ENCODE measurements at places on chromosomes 3 and 15.

DNA sequence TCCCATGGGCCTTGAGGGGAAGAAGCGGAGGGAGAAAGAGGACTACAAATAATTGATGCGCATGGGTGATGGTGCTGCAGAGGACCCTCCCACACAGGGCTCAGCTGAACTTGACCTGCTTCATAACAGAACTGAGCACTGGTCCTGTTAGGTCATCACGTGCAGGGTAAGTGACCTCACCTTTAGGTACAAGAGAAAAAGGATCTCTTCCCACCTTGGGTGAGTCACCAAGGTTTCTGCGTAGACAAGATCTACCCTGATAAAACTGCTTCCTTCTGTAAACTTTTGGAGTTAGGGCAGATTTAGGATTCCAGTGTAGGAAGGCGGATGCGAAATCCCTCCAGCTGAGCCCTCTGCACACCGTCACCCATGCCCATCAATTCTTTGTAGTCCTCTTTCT lies 67.1 kb downstream of the FEM1B start:
- no peak for DNase-seq

DNA sequence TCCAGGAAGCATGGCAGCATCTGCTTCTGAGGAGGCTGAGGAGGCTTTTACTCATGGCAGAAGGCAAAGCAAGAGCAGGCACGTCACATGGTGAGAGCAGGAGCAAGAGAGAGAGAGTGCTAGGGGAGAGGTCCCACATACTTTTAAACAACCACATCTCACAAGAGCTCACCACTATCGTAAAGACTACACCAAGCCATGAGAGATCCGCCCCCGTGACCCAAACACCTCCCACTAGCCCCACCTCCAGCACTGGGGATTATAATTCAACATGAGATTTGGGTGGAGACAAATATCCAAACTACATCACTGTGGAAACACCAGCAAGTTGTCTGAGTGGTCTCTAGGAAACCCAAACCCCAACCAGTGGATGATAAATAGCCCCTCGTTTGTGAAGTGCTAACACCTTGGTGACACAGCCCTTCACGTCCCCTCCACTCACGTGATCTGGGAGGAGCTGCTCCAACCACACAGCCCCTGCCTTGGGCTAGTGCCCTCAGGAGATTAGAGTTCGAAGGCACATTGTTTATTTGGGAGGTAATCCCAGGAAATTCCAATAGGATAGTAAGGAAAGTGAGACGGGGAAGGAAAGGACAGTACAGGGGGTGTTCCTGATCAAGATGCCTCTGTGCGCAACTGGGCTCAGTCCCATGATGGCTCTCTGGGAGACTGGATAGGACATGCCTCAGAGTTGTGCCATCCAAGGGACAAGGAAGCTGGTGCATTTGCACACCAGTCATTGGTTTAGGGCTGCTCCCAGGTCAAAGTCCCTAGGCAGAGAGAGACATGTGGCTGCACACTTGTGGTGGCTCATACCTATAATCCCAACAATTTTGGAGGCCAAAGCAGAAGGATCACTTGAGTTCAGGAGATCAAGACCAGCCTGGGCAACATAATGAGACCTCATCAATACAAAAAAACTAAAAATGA lies 80.6 kb upstream of the CTNNB1 start:
- DNase-seq = no peak

GRCh38 chr3:72411843-72412242 lies 436.4 kb downstream of the SHQ1 start:
- no peak for DNase-seq

GRCh38 chr15:98776607-98777281 lies 128.4 kb downstream of the IGF1R start:
- DNase-seq = no peak

DNA sequence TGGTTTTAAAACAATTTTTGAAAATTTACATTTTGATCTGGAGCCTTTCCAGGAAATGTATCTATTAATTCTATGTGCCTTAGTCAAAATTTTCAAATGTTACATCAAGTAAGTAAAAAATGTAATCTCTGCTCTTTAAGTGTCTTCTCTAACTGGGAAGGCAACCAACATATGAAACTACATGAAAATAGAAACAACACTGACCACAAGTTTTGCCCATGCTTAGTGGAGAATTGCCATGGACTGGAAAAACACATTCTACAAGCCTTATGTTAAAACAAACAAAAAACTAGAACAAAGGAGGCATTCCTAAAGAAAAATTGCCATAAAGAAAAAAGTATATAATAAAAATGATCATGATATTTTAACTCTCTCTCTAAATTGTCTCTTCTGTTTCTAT lies 75.9 kb upstream of the SPRED1 start:
- no peak for DNase-seq

DNA sequence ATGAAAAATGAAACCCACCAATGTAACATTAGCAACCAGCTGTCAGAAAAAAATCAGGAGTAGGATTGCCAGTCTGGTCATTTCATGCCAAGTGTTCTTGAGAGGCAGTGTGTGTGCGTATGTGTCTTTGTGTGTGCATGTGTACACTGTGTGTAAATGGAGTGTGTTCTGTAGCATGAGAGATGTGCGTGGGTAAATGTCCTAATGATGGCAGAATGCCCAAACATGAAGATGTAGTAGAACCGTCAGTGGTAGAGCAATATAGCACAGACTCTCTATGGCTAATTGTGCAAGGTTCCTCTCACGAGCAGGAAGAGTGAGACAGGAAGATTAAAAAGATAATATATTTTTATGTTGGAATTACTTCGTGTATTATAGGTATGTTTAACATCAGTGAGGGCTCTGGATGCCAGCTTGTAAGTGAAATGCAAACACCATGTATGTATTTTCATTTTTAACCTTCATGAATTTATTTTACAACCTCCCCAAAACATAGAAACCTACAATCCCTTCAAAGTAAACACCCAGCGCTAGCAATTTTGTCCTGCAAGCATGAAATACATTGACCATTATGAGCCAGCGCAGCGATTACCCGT lies 1038.7 kb downstream of the IGSF11 start:
- DNase-seq = no peak

All from anterior cingulate cortex (tissue), 58 donors.